ENCODE measurements at places on chromosomes 3 and 15.
A peak's percentile ranks its signal among the peaks of the same experiment; 100 is the strongest.

- DNase-seq, result no peak
These were observed 12.4 kb upstream of the SPG11 start for GRCh38 chr15:44675911-44676310.

GRCh38 chr15:45429941-45430792 lies 51.8 kb upstream of the GATM start:
- peak; percentile 93 for DNase-seq

- no peak for DNase-seq
These were observed 54.4 kb downstream of the DCUN1D1 start for GRCh38 chr3:182925944-182926337.

- no peak for DNase-seq
These were observed 193.9 kb upstream of the THRB start for GRCh38 chr3:24688446-24689148.

DNA sequence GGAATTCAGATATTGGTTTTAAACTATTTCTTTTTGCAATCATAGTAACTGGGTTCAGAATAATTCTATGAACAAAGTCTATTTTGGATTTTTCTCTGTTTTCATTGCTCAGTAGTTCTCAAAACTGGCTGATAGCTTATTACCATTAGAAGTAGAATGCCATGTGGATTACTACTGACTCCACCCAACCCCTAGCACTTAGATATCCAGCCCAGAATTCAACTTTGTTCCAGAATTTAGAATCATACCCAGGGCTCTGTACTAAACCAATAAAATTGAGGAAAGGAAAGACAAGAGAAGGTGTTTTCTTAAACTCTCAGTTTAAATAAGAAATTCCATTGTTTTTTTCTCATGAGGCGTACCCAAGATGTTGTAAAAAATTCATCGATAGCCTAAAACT lies 39.0 kb upstream of the ABHD10 start:
- DNase-seq, result no peak

DNA sequence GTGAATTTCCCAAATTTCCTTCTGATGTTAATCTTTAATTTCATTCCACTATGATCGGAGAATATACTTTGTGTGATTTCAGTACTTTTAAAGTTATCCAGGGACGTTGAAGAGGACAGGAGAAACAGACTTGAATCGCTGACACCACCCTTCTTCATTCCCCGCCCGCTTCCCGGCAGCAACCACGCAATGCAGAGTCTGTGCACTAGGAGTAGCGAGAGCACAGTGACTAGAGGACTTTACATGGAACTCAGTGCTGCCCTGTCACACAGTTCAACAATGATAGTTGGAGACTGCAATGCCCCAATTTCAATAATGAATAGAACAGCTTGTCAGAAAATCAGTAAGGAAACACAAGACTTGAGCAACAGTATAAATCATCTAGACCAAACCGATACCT lies 73.9 kb downstream of the RNF13 start:
- DNase-seq, result no peak

- no peak for DNase-seq
These were observed 157.4 kb upstream of the NPHP3 start for GRCh38 chr3:132879656-132880055.

DNA sequence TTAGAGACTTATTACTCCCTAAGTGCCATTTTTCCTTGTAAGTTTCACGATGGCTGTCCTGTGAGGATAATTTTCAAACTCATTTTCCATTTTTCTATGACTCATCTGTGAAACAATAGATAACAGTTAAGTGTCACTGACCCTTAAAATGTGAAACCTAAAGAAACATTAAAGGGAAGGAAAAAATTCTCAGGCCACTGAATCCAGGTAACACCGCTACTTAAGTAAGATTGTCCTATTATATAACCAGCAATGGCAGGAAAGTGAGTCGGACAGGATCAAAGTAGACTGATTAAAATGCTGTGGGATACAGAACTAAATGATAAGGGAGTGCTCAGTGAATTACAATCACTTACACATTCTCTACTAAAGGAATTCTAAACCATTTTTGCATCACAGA lies 12.4 kb downstream of the PLD1 start:
- DNase-seq, result no peak

DNA sequence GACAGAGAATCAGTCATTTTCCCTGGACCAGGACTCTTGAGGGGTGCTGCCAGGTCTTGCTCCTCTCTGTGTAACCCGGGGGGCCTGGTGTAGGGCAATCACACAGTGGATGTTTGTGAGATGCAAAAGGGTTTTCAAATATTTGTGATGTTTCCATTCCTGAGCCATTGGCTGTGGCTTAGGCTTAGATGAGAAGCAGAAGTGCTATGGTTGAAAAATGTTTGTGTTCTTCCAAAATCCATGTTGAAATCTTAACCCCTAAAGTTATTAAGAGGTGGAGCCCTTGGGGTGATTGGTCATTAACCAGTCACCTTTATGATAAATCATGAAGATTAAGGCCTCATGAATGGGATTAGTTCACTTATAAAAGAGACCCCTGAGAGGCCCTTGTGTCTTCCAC lies 36.5 kb downstream of the CORO2B start:
- DNase-seq, result no peak

GRCh38 chr3:196741249-196741889 lies 1.7 kb downstream of the PAK2 start:
- DNase-seq, result no peak

GRCh38 chr3:134904776-134905646 lies 110.0 kb downstream of the EPHB1 start:
- DNase-seq, result no peak

DNA sequence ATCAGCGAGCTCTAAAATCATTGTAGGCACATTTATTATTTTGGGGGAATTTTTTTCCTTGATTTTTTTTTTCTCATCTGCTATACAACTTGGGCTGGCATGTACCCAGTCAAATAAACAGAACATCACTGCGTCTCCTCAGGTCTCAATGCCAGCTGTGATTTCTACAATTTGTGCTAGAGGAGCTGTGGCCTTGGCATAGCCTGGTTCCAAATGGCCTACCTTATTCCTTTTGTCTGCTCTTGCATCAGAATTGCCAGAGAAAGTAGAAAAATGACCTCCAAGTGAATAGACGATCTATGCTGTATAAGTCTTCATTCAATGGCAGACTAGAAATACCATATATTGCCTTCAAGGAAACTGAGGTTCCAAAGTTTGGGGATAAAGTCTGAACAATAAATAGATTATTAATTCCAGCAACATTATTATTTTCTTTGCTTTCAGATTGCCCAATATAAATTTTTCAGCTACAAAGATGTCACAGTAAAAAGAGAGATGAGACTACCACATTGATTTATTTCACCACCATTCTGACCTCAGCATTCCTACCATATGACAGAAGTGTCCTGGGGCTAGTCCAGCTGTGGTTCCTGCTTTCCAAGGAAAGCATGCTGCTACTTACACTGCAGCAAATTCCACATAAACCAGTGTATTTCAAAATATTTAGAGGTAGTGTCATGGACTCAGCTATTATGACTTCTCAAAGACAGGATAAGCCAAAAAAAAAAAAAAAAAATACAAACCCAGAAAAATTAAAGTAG lies 493.9 kb upstream of the ZNF385D start:
- no peak for DNase-seq

- no peak for DNase-seq
These were observed 51.6 kb upstream of the THUMPD3 start for GRCh38 chr3:9311228-9311627.

GRCh38 chr3:94232921-94233320 lies 170.1 kb downstream of the NSUN3 start:
- DNase-seq, result no peak

DNA sequence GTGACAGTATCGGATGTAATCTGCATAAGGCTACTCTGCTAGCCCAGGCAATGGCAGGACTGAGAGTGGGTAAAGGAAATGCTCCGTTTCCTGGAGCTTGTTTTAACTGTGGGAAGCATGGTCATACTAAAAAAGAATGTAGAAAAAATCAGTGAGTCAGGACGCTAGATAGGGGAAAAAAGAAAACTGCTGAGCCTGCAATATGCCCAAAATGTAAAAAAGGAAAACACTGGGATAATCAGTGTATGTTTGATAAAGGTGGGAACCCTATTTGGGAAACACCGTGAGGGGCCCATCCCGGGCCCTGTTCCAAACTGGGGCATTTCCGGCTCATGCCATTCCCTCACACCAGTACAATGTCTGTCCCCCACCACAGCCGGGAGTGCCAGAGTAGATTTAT lies 775.8 kb downstream of the ZPLD1 start:
- DNase-seq, result no peak

- peak; percentile 30 for DNase-seq
These were observed 19.2 kb downstream of the KLF13 start for GRCh38 chr15:31345606-31346366.

DNA sequence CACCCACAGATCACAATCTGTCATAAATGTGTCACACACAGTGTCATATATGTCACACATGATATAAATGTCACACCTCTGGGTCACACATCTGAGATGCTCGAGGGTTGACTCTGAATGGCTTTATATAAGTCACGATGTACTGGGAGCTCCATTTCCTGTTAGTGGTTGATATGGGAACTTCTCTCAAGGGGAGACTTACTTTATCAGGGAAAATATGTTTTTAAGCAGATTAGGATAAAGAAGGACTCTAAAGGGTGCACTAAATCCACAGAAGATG lies 83.9 kb upstream of the MEF2A start:
- DNase-seq, result no peak

DNA sequence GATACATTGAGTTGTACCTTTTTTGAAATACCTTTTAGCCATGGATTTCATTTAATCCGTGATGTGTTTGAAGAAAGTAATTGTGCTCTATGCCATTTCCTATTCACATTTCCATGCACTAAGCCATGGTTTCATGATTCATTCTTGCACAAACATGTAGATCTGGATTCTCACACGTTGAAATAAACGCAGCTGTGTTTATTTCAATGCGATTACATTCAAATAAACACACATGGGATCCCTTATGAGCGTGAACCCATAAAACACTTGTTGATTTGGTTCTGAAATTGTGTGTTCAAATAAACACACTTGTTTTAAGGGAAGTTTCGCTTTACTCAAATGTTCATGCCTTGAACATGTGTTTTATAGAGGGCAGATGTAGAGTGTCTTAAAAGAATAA lies 39.2 kb downstream of the BBX start:
- DNase-seq, result no peak

- no peak for DNase-seq
These were observed 6.2 kb downstream of the MGA start for GRCh38 chr15:41666353-41666920.

GRCh38 chr3:146117406-146118285 lies 43.3 kb downstream of the PLOD2 start:
- no peak for DNase-seq

- DNase-seq, result peak; percentile 92
These were observed 33.5 kb upstream of the ACAD9 start for GRCh38 chr3:128845778-128846485.

DNA sequence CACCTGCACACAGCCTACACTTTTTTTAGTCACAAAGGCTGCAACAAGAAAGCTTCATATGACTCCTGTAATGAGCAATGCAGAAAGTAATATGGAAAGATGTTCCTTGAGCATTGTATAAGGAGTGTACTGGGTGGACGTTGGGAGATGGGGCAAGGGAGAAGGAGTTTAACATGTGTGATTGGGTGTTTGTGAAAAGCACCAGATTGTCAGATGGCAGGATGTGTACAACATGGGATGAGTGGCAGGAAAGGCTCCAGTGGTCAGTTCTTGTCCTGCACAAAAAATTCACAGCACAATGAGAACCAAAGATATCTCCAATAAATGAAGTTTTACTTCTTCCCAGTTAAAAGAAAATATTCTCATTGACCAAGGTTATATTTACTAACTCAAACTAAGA lies 255.1 kb downstream of the EPHA3 start:
- DNase-seq, result no peak

DNA sequence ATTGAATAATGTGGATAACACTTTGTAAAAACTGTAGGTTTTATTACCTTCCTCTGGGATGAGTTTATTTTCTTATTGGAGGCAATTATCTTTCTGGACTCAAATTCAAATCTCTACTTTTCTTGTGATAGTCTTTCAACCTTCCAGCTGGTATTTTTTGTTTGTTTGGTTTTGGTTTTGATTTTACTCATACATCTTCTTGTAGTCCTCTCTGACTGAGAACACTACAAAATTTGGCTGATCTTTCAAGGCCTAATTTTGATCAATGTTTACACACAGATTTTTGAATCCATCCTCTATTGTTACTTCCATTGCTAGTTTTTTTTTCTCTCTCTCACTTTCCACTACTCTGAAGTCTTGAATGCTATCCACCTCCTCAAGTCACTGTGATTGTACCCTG lies 303.8 kb upstream of the NECTIN3 start:
- no peak for DNase-seq

DNA sequence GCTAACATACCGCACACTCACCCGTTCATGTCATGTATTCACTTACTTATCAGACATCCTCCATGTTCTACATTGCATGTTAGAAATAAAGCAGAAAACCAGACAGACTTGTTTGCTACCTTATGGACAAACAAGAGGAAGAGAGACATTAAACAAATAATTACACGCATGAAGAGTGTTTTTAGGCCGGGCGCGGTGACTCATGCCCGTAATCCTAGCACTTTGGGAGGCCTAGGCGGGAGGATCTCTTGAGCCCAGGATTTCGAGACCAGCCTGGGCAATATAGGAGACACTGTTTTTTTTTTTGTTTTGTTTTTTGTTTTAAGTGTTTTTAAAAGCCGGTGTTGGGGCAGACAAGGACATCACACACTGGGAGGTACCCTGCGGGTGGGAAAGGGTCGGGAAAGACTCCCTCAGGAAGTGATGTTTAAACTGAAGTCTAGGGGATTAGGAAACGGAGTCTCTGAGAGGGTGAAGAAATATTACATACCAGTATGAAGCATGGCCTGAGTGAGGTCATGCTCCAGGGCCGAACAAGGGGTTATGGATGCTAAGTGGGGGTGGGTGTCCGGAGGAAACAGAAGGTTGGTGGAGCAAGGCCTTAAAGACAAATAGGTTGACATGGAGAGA lies 2.1 kb upstream of the USP3 start:
- DNase-seq, result no peak

GRCh38 chr3:187551416-187551815 lies 118.8 kb downstream of the SST start:
- no peak for DNase-seq

DNA sequence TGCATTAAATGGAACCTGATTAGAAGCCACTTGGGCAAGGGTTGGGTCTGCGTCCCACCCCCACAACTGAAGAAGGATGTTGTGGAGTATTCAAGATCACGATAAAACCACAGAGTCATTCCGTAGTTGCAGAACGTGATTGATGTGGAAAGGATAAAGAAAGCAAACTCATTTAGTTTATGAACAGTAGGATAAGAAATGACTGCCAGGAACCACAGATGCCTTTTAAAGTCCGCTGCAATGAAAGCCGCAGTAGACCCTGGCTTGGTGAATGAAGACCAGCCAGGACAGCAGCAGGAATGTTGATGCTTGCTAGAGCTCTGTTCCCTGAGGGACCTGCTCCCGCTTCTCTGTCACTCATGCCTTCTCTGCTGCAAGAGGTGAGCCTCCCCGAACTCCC lies 111.5 kb downstream of the GABRG3 start:
- DNase-seq, result no peak

DNA sequence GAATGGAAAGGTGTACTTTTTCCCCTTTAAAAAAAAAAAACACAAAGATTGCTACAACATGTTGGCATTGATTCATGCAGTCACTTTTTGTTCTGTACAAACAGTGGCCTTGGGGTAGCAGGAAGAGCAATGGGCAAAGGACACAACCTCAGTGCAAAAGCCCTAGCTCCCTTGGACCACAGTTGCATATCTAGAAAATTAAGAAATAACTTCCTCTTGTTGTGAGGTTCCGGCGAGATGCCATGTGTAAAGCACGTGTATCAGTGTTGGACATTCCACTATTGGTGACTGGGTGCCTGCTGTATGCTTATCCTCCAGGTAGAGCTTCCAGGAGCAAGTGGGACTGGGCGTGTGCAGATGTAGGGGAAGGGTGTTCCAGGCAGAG lies 164.5 kb downstream of the THSD4 start:
- DNase-seq, result no peak

- DNase-seq, result peak; percentile 21
These were observed 10.0 kb downstream of the EIF2B5 start for GRCh38 chr3:184145111-184145524.
